Right ventricle myocardium superior (tissue), 1 donor: ENCODE measurements at places on chromosomes 6 and 20. TPM values are rescaled to one million over a fixed set of nuclear protein-coding genes. Genes with fewer than 3 reads are reported as not detected.

DNA sequence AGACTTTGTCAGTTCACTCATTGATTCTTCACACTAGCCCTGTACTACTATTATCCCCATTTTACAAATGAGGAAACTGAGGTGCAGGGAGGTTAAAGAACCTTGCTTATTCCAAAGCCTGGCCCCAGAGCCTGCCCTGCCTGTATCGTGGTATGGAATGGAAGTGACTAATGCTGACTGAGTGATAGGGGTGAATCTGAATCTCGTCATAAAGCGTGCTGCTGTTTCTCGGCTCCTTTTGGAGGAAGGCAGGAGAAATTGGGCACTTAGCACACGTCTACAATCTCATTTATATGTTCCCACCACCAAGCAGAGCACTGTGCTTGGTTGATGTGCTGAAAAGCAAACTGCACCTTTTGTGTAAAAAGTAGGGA, 17.1 kb downstream of the GFRA4 start:
- no peak for DNase-seq

DNA sequence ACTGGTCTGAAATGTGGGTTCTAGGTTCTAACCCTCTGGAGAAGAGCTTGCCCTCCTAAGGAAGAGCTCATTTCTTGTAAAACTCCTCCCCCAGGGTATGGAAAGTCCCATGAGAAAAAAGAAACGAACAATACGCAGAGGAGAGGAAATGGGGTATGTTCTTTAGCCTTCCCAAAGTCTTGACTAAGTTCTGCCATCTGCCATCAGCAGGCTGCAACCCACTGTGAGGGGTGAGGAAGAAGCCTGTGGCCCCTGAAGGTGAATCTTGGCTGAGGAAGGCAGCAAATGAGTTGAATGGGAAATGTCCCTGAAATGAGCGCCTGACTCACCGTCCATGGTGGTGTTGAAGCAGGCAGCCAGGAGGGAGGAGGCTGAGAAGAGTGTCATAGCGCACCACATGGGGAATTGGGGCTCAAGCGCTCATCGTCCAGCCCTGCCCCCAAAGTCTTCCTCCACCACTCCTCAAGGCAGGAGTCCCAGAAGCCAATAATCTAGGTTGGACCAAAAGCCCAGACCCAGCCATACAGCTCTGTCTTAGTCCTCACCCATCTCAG, 10.4 kb upstream of the MATN4 start:
- DNase-seq, result no peak

The PRR18 gene
- total RNA-seq, result not detected

DNA sequence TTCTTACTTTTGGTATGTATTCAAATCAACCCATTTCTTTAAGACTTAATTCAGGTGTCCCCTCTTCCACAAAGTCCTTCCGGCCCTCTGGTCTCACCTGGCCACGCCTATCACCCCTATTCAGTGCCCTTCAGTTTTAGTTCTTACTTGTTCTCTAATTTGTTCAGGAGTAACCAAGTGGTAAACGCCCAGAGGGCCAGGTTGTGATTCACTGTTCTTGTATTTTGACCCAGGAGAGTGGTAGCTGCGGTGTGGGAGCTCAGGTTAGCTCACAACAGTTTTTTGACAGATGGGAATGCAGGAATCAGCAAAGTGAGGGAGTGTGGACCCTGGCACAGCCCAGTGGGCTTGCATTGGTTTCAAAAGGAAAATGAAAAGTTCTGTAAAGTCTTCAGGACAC, 81.7 kb upstream of the RIPOR2 start:
- DNase-seq, result no peak

The LGSN gene
- total RNA-seq, result not detected

DNA sequence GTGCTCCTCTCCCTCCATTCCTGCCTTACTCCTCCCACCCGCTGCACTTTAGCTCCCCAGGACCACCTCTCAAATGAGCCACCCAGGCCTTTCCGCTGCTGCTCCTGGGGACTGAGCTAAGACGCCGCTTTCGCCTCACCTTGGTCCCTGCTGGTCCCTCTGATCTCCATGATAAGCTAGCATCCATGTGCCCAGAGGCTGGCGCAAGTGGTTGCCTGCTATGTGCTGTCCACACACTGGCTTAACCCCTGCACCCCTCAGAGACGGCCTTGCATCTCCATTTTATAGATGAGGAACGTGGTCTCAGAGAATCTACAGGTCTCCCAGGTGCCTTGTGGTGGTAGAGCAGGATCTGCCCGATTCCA, 160.1 kb upstream of the PMEPA1 start:
- no peak for DNase-seq

GRCh38 chr6:32982702-32983492, 14.5 kb downstream of the BRD2 start:
- no peak for DNase-seq

- DNase-seq, result no peak
Measured at GRCh38 chr6:100460650-100461204, 4.0 kb downstream of the SIM1 start.

- DNase-seq, result no peak
Measured at GRCh38 chr6:44739181-44739580, 351.7 kb downstream of the CDC5L start.

The DPPA5 gene
- total RNA-seq, result not detected

DNA sequence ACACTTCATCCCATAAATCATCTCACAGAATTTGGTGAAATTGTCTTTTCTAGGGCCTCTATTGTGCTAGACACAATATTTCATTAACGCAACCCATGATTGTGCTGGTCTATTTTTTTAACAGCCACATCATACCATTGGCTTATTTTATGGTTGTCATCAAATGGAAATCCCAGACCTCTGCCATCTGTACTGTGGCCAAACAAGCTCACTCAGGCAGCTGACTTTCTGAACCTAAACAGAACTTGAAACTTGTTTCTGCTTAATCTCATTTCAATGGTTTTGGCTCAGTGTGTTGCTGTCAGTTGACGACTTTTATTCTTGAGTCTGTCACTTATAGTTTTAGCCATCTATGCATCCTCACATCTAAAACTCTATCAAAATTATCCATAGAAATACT, 111.8 kb downstream of the HAO1 start:
- DNase-seq, result no peak

GRCh38 chr6:4896401-4896800, 107.4 kb downstream of the RPP40 start:
- no peak for DNase-seq

The LZTS3 gene
- 18.3 TPM for total RNA-seq

- no peak for DNase-seq
Measured at GRCh38 chr6:14711056-14711703, 534.7 kb upstream of the JARID2 start.

DNA sequence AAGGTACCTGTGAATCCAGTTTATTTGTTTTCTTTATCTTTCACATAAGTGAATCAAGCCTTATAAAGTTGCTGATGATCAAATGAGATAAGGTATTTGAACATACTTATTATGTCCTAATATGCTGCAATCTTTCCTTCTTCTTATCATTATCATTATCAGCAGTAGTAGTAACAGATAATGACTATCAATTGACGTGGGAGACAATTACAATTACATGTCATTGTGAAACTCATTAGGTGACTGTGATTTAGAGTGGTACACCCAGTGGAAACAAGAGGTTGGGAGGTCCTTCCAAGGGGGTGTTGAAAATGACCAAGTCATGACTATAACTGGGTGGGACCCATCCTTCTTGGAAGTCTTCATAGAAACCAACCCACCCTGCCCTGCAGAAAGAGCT, 2.8 kb downstream of the CLIC5 start:
- DNase-seq, result no peak

- no peak for DNase-seq
Measured at GRCh38 chr6:75041381-75041780, 164.5 kb downstream of the COL12A1 start.

The MLIP gene
- 403 TPM for total RNA-seq

The PARD6B gene
- 4.7 TPM for total RNA-seq

DNA sequence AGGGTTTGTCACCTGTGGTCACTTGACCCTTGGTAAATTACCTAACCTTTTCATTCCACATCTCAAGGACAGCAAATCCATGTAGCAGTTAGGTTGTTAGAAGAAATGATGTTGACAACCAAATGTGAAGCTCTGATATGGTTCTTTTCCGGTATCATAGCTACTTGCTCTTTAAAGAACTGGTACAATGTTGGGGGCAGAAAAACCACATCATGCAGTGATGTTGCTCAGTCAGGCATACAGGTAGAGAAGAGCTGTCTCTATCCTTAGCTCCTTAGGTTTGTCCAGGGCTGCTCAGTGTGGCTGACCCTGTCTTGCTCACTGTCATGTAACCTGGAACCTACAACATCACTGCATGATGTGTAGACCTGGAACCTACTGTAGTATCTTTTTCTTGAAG, 135.5 kb downstream of the LRRC1 start:
- no peak for DNase-seq

The FNDC11 gene
- 0.11 TPM for total RNA-seq

DNA sequence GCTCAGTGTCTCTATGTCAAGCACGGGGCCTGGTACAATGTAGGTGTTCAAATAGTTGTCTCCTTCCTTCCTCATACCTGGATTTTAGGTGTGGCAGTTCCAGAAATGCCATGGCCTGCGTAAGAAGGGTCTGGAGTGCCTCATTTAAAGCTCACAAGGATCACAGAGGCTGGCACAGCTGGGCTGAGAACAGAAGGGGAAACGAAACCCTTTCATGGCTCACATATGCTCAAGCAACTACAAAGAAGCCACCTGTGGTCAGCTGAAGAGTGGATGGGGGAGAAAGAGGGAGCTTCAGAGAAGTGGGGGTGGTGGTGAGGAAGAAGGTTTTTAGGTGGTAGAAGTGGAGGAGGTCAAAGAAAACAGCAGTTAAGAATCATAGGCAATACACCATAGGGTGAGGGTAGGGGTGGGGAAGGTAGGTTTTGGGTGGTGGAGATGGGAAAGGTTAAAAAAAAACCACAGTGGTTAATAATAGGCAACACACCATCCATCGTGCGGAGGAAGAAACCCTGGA, 17.0 kb upstream of the TOP1 start:
- no peak for DNase-seq

DNA sequence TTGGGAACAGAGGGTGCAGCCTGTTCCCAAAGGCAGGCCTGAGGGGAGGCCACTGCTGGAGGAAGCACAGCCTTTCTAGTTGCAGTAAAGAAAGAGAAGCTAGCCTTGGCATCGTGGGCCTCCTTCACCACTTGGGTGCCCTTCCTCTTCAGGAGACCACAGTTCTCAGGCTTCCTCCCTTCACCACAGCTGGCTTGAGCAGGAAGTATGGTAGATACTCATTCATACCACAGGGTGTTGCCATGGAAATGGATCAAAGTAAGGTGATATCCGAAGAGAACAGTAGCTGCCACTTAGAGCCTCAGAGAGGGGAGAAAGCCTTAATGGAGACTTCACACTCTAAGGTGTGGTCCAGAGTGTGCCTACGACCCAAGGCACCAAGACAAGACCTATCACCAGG, 120.4 kb upstream of the RIPOR2 start:
- no peak for DNase-seq

The CRISP2 gene
- not detected for total RNA-seq

DNA sequence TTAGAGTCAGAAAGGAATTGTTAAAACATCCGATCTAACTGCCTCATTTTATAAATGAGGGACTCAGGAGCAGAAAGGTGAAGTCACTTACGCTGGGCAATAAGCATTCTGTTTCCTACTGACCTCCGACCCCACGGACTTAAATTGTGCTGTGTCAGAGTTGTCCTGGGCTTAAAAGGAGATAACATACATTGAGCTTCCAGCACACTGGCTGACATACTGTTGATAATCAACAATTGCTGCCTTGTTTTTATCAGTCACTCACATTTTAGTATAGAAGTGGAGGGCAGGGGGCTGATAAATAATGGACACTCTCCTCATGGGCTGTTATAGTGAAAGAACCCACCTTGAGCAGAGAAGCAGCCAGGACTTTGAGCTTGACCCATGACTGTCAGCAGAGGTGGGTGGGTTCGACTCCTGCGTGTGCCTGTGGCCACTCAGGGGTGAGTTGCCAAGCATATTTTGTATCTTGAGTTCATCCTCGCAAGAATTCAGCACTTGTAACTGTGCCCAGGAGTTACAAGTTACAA, 166.5 kb upstream of the JARID2 start:
- DNase-seq, result no peak

DNA sequence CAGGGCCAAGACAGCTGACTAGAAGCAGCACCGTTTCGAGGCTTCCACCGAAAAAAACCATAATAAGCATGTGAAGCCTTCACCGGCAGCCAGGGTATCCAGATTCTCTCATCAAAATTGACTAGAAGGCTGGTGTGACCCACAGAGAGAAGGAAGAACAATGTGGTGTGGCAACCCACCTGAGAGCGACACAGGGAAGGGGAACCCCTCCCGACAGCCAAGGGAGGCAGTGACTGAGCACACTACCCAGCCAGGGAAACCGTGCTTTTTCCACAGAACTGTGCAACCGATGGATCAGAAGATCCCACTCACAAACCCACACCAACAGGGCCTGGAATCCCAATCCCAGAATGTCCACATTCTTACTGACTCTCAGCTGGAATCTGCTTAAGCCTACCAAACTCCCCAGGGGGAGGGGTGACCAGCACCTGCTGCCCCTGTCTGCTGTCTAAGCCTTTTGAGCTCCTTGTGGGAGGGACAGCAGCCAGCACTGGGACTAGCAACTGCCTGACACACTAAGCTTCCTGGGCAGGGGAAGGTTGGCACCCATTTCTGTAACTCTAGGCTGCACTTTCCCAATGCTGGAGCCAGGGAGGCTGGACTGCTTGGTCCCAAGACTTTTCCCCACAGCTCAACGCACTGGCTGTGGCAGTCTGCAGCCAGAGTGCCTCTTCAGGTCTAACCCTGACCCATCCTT, 231.9 kb upstream of the FAM83B start:
- DNase-seq, result no peak

DNA sequence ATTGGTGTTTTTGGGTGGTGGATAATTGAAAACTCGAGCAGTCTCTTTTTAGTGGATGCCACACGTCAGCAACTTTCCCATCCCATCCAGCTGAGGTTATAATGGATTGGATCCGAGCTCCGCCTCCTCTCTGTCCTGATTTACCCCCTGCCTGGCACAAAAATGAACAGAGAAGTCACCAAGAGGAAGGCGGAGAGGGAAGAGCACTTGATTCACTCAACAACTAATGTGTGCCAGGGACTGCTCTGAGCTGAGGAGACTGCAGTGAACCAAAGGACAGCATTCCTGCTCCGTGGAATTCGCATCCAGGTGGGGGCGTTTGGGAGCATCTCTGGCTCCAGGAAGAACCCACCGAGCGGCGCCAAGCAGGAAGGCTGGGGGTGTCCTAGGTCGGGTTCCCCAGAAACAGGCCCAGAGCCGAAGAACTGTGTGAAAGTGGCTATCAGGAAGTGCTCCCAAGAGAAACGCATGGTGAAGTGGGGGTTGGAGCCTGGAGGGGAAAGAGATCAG, 95.8 kb upstream of the NAA20 start:
- DNase-seq, result peak; percentile 58

The POM121L2 gene
- not detected for total RNA-seq

- DNase-seq, result peak; percentile 76
Measured at GRCh38 chr6:159473475-159474263, 219.4 kb downstream of the SOD2 start.

GRCh38 chr6:128990915-128991314, 108.0 kb downstream of the LAMA2 start:
- DNase-seq, result no peak
